ENCODE measurements at places on chromosomes 1 and 21.

DNA sequence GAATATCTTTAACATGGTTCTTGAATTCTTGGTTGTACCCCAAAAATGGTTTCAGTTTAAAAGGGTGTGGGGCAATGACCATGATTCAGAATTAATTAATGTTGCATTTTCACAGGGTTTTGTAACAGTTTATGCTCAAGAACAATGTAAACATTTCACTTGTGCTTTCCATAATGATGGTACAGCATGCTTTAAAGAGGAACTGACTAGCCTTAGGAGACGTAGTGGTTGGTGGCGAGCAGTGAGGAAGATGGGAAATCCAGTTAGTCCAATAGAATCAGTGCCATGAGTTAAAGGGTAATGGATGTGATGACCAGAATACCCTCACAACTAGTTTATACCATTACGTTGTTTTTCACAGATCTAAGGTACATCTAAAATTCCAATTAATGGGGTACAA, 138.0 kb downstream of the HS2ST1 start:
- no peak for DNase-seq

DNA sequence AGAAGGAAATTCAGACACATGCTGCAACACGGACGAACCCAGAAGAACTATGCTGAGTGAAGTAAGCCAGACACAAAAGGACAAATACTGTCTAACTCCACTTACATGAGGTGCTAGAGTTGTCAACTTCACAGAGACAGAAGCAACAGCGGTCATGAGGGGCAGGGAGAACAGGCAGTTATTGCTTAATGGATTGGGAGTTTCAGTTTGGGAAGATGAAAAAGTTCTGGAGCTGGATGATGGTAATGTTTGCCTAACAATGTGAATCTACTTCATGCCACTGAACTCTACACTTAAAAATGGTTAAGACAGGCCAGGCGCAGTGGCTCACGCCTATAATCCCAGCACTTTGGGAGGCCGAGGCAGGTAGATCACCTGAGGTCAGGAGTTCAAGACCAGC, 12.1 kb downstream of the PARP1 start:
- DNase-seq: no peak

DNA sequence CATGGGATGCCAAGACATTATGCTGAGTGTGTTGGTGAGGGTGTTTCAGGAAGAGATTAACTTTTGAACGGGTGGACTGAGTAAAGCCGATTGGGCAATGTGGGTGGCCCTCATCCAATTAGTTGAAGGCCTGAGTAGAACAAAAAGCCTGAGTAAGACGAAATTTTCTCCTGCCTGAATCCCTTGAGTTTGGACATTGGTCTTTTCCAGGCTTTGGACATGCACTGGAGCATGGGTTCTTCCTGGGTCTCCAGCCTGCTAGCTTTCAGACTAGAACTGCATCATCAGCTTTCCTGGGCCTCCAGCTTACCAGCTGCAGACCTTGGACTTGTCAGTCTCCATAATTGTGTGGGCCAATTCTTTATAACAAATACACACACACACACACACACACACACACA, 63.6 kb downstream of the NIBAN1 start:
- DNase-seq: no peak

- no peak for DNase-seq
Observed at GRCh38 chr1:110239441-110240430, 29.6 kb downstream of the KCNC4 start.

DNA sequence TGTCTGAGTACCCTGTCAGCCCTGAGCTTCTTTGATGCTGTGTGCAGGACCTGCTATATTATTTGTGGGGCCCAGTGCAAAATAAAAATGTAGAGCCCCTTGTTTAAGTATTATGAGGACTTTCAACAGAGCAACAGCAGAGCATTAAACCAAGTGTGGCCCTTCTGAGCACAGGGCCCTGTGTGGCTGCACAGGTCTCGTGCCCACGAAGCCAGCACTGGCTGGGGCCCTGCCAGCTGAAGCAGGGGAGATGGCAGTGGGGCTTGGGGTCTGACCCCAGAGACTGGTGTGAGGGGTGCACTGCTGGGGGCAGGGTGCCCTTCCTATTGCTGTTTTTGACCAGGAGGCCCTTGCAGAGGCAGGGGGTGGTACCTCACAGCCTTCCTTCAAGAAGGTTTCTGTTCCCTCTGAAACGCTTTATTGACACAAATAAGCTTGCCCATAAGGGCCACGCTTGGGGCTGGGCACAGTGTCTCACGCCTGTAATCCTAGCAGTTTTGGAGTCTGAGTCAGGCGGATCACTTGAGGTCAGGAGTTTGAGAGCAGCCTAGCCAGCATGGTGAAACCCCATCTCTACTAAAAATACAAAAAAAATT, 2.2 kb upstream of the SEMA4A start:
- no peak for DNase-seq

GRCh38 chr1:229856009-229856650, 210.9 kb upstream of the GALNT2 start:
- DNase-seq: peak; percentile 52

DNA sequence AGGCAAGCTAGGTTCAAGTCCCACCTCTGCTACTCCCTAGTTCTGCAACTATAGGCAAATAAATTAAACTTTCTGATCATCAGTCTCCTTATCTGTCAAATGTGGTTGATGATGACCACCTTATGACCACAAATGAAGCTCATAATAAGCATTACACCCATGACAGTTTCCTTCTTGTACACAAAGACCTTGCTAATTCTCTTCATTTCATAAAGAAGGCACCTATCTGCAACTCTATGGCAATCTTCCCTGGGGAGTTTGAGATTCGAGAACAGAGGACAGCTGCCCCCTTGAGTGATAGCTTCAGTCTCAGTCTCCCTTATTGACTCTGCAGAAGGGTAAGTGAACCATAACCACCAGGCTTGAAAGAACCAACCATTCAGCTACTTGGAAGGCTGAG, 503.1 kb upstream of the DAB1 start:
- no peak for DNase-seq

DNA sequence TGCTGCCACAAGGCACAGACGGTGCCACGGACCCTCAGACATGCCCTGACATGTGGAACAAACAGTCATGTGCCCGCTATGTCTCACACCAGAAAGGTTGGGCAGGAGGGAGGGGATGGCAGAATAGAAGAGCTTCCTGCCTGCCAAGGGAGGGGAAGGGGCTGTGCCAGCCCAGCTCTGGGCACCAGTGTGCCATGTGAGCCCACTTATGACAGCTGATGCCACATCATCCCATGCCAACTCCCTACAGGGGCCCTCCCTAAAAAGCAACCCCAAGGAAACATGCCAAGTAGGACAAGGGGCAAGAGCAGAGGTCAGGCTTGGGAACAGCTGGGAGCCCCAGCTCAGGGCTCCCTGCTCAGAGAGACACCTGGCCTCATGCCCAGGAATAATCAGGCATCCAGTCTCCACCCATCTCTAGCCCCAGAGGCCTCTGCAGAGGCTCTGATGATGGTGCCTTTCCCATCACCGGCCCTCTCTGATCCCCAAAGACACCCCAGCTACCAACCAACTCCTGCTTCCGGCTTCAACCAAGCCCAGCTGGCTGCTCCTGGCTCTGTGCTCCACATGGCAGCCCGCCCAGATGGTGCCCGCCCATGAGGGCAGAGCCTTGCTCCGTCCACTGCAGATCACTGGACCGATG, 10.3 kb downstream of the ADGRB2 start:
- DNase-seq: peak; percentile 65

- DNase-seq: peak; percentile 95
Observed at GRCh38 chr1:81305997-81306452, 494.7 kb upstream of the ADGRL2 start.

DNA sequence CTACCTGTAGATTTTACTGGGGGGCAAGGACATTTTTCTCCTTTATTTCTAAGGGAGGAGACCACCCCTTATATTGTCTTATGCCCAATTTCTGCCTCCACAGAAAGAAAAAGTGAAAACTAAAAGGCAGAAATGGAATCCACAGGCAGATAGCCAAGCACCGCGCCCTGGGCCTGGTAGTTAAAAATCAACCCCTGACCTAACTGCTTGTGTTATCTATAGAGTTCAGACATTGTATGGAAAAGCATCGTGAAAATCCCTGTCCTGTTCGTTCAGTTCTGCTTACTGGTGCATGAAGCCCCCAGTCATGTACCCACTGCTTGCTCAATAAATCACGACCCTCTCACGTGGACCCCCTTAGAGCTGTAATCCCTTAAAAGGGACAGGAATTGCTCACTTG, 33.7 kb upstream of the IL6R start:
- DNase-seq: no peak

DNA sequence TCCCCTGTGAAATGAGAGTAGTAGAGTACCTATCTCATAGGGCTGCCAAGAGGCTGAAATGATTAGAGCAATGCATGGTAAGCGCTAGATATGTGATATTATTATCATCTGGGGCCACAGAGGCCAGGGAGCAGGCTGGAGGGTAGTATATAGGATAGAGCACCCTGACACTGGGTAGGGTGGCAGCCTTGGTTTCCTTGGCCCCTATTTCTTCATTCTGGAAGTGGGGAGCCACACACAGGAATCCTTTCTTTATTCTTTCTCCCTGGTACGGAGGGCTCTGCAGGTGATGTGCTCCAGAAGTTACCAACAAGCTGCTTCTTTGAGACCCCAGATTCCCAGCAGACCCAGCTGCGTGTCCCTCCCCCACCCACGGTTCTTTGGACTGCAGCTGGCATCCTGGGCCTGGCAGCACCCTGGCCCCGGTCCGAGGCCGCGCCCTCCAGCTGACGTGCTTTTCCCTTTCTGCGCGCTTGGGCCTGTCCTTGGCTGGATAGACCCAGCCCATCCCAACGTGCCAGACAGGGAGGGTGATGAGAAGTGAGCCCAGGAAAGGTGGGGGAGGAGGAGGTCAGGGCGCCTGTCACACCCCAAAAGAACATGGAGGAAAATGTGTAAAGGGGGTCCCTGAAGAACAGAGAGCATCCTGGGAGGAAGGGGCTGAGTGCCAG, 18.2 kb downstream of the INAVA start:
- DNase-seq: no peak

DNA sequence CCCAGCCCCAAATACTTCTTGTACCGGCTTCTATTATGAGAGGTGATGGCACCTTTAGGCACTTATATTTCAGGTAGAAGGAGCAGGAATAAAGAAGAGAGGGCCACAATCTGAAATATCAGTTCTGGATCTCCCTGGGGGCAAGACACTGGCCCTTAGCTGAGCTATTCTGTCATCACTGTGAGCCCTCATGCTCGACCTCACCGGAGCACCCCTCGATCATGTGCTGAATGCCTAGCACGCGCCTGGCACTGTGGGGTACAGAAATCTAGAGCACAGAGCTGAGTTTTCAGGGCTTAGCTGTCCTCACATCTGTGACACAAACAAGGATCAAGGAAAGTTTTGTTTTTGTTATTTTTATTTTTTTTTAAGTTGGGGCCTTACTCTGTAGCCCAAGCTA, 7.6 kb upstream of the MX1 start:
- no peak for DNase-seq

DNA sequence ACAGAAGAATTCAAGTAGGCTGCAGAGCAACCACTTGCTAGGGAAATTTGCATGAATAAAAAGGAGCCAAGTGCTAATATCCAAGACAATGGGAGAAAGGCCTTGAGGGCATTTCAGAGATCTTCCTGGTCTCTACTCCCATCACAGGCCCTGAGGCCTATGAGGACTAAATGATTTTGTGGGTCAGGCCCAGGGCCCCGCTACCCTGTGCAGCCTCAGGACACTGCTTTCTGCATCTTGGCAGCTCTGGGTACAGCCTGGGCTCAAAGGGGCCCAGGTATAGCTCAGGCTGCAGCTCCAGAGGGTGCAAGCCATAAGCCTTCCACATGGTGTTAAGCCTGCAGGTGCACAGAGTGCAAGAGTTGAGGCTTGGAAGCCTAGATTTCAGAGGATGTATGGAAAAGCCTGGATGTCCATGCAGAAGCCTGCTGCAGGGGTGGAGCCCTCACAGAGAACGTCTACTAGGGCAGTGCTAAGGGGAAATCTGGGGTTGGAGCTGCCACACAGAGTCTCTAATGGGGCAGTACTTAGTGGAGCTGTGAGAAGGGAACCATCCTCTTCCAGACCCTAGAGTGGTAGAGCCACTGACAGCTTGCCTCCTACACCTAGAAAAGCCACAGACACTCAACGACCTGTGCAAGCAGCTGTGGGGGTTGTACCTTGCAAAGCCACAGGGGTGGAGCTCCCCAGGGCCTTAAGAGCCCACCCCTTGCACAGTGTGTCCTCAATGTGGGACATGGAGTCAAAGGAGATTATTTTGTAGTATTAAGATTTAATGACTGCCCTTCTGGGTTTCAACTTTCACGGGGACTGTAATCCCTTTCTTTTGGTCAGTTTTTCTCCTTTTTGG, 13.7 kb upstream of the ACTRT2 start:
- no peak for DNase-seq

DNA sequence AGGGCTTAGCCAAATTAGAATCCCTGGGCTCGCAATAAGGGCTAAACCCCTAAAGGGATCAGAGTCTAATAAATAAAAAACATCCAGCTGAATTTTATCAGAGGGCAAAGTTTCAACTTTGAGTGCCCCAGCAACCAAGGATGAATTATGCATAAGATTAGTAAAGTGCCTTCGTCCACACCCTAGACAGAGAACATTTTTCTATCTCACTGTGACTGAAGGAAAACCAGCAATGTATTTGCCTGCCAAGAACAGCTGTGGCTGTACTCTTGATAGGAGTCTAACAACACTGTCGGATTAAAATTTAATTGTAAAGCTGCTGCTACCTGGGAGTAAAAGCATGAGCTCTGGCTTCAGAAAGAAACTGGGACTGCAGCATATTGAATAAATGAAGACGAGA, 23.3 kb downstream of the WNT2B start:
- no peak for DNase-seq

- no peak for DNase-seq
Observed at GRCh38 chr1:199858856-199859255, 168.7 kb upstream of the NR5A2 start.

DNA sequence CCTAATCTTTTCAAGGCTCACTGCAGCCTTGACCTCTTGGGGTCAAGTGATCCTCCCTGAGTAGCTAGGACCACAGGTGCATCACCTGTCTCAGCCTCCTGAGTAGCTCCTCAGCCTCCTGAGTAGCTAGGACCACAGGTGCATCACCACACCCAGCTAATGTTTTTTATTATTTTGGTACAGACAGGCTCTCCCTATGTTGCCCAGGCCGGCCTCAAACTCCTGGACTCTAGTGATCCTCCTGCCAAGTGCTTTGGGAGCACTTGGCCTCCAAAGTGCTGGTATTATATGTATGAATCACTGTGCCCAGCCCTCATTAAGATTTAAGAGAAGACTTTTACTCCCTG, 58.5 kb upstream of the S1PR1 start:
- no peak for DNase-seq

DNA sequence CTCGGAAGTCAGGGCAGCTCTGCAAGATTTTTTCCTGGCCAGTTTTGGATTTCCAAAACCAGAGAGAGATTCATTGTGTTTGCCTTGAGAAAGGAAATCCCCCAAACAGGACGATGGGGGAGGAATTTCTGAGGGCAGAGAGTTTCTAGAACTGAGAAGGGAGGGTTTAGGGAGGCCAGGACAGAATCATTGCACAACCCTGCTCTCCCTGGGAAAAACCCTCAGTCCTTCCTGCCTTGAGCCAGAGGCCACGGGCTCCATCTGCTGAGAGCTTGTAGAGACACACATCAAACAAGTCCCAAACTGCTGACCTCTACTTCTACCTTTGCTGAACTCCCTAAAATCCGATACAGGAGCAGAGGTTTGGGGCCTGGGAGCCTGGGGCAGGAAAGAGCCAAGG, 99.7 kb downstream of the NMNAT2 start:
- peak; percentile 13 for DNase-seq

All from SHP77 treated with DMSO at 0.1 percent for 48 hours (cell line).